Esophagus mucosa (tissue), 1 donor: ENCODE measurements at places on chromosomes 1 and 21.

GRCh38 chr1:109027841-109028240, 14.1 kb downstream of the WDR47 start:
- ATAC-seq: no peak

- no peak for ATAC-seq
Observed at GRCh38 chr1:3609769-3610526, 1.4 kb downstream of the MEGF6 start.

- no peak for ATAC-seq
Observed at GRCh38 chr1:89733748-89734147, 87.1 kb upstream of the LRRC8D start.

GRCh38 chr1:189211742-189212141, 1265.9 kb downstream of the BRINP3 start:
- ATAC-seq: no peak

DNA sequence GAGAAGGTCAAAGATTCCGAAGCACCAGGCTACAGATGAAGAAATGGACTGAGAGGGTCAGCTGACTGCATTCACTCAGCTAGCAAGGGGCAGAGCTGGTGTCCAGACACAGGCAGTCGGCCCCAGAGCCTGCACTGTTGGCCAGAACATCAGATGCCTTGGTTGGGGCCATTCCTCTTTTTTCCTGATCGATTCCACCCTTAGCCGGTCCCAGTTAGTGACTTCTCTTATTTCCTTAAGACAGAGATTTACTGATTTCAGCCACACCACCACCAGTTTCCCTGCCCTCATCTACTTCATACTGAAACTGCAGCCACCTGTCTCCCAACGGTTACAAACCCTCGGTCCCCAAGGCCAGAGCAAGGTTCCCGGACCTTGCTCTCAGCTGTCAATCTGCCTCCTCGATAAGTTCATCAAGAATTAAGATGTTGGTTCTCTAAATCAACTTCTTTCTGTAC, 11.5 kb downstream of the CD58 start:
- ATAC-seq: no peak

DNA sequence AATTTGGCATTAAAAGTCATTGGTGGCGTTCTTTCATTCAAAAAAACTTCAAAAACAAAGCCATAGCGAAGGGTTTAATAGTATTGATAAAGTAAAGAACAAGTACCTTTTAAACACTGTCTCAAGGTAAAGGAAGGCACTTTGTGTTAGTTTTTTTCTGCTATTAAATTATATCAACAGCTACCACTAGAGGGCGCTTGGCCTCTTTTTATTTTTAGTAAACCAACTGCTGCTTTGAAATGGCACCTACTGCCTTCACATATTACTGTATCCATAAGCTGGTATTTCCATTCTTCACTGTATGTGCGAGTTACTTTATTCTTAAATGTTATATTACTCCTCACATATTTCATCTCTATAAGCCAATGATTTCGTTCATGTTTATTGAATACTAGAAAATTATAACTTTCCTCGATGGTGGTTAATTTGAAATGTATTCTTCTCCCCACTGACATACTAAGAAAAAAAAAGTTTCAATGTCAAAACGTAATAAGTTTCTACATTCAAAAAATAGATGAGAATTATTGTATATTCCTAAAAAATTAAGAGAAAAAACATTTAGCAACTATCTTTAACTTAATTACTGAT, 125.7 kb upstream of the CXADR start:
- peak; percentile 57 for ATAC-seq

DNA sequence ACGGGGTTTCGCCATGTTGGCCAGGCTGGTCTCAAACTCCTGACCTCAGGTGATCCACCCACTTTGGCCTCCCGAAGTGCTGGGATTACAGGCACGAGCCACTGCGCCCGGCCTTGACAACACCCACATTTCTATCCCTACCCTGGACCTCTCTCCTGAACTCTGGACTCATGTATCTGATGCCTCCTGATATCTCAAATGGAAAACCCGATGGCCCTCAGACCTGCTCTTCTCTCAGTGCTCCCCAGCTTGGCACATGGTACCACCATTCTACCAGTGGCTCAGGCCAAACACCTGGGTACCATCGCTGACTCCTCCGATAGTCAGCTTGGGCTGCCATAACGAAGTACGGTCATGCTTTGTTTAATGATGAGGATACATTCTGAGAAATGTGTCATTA, 8.5 kb upstream of the RHBG start:
- no peak for ATAC-seq

DNA sequence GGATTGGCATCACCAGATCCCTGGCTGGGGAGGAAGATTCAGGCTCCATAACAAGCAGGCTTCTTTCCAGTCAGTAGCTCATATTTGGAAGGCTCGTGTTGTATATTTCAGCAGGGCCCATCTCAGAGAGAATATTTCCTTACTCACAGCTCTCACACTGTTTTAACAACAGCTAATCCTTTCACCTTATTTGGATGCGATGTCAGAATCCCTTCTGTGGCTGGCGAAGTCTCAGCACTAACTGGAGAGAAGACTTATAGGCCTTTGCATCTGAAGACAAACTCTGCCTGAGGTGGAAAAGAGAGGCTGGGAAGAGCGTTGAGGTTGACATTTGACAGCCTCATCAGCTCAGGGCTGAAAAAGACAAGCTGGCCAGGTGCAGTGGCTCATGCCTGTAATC, 47.2 kb upstream of the CAPZB start:
- ATAC-seq: no peak
